ENCODE measurements at places on chromosomes 12 and 14. TPM values are rescaled to one million over a fixed set of nuclear protein-coding genes. Genes with fewer than 3 reads are reported as not detected.

DNA sequence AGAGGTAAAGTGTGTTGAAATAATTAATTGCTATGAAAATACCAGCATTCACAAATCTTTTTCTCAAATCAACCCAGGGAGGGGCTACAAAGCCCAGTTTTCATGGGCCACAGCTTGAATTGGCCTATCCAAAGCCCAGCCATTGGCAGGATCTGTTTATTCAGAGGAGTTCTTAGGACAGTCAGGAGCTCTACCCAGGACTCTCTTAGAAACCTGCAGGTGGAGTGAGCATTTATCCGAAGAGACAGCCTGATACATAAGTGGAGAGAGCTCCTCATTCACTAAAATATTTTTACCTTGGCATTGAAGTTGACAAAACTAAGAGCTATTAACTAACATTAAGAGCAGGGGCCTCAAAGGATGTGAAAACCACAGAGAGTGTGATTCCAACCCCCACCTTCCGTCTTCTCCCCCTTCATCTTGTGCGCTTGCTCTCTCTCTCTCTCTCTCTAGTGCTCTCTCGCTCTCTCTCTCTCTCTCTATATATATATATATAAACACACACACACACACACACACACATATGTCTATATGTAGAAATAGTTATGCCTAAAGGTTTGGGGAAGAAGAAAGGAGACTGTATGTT lies 315.5 kb downstream of the SNAPC1 start:
- no peak for DNase-seq

- no peak for DNase-seq
Measured at GRCh38 chr14:103667671-103668070, 38.7 kb downstream of the KLC1 start.

DNA sequence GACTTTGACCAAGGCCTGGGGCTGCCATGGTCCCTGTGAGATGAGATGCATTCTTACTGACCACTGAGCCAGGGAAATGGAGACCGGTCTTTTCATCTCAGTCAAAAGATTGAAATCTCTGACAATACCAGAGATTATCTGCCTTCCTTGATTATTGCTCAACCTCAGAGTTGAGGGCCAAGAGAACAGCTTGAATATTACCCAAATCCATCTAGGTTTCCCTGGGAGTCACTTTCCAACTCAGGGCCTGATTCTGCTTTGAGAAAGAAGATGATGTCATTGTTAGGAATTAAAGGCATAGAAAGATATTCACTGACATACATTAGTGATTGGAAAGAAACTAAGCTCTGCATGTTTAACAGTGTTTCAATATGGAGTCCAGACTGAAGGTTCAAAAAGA lies 515.9 kb upstream of the TBX3 start:
- no peak for DNase-seq

DNA sequence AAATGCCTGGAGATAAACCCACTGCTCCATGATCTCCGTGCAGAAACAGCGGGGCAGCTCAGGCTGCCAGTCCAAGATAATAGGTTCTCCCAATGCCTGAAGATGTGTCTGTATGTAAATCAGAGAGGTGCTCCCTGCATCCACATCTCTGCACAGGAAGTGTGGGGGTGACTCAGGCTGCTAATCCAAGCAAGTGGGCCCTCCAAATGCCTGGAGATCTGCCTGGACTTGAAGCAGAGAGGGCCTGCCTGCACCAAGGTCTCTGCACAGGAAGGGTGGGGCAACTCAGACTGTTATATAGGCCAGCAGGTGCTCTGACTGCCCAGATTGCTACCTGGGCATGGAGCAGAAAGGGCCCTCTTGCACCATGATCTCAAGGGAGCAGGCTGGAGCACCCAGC lies 504.7 kb downstream of the LRFN5 start:
- no peak for DNase-seq

DNA sequence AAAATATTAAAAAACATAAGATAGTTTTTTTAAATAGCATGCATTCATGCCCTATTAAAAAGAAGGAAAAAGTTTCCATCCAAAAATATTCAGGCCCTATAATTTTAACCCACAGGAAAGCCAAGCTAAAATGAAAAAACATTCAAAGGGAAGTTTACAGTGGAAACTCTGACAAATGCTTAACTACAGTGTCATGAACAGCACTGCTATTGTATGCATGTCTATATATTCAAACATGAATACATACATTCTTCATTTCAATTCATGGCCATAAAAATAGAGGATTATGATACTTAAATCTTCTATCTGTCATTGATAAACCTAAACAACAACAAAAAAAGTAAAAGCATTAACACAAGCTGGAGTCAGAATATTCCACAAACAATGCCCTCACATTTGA lies 67.4 kb downstream of the PPP2R5E start:
- DNase-seq, result no peak

- no peak for DNase-seq
Measured at GRCh38 chr14:88933191-88933590, 108.7 kb downstream of the TTC8 start.

DNA sequence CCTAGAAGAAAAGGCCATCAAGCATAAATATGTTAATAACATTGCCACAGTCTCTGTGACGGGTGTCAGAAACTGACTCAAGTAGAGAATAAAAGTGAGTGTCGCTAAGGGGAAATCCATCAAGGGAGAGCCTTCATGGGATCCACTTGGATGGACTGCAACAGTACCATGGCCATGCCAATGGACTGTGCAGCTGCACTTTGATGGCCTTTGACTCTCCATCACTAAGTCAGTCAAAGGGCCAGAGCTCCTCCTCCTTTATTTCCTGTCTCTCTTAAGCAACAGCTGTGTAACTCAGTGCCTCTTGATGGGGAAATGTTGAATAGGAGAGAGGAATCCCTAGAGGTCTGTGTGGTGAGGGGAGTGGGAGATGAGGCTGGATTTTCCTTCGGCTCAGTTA lies 335.2 kb downstream of the BMP4 start:
- DNase-seq, result no peak

DNA sequence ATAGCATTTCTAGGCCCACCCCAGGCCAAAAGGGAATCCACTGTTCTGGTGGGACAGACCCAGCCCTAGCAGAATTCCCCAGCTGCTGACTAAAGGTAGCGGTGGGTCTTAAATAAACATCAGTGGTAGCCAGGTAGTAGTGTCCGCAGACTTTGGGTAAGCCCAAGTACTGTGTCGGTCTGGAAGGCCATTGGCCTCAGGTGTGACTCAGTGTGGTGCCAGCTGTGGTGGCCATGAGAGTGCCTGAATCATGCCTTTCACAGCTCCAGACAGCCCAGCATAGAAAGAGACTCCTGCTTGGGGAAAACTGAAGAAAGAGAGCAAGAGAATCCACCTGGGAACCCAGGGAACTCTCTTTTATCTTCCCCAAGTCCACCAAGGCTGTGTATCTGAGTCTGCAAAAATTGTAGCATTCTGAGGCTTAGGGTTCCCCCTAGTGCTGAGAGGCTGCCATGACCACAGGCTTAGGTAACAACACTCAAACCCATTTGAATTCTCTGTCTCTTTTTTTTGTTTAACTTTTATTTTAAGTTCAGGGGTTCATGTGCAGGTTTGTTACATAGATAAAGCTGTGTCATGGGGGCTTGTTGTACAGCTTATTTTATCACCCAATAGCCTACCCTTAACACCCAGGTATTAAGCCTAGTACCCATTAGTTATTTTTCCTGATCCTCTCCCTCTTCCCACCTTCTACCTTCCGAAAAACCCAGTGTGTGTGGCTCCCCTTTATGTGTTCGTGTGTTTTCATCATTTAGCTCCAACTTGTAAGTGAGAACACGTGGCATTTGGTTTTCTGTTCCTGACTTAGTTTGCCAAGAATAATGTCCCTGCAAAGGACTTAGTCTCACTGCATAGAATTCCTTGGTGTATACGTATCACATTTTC lies 16.7 kb upstream of the CD163L1 start:
- no peak for DNase-seq

DNA sequence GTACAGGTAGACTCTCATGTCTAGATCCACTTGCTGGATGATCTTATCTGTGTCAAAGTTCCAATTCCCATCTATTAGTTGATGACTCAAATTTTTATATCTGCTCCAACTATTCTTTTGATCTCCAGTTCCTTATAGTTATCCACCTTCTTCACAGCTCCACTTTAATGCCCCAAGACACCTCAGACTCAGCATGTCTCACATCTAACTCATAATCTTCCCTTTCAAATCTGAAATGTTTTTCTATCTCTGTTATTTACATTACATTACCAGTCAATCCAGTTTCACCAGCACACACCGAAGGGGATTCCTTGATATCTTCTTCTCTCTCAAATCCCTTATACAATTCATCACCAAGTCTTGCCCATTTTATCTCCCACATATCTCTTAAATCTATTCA lies 3.7 kb upstream of the METAP2 start:
- DNase-seq, result no peak

GRCh38 chr14:69553252-69553651 lies 21.4 kb downstream of the CCDC177 start:
- DNase-seq, result no peak

DNA sequence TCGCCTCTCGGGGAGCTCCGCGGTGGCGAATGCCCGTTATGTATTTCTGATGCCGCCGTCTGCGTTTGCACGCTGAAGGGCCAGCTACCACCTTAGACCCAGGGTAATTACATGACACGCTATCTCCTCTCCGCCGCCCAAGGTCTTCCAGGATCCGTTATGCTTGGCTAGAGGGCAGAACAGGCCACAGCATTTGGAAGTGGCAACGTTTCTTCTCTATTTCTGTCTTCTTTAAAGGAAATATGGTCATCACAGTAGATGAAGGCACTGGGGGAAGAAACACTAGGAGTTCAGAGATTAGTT lies 861 bp upstream of the MDGA2 start:
- DNase-seq, result no peak

DNA sequence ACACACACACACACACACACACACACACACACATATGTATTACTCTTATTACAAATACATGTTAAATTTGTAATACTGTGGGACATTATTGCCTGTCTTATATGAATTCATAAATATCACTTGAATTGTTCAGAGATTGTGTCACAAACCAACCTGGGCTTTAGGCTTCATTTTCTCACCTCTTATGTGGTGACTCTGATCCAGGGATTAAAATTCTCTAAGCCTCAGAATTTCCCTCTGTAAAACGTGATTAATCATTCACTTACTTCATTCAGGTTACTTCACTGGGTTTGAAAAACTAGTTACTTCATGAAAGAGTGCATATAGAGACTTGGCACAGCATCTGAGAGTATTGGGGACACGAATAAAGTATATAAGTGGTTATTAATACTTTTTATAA lies 240.3 kb upstream of the PDZRN4 start:
- DNase-seq, result no peak

DNA sequence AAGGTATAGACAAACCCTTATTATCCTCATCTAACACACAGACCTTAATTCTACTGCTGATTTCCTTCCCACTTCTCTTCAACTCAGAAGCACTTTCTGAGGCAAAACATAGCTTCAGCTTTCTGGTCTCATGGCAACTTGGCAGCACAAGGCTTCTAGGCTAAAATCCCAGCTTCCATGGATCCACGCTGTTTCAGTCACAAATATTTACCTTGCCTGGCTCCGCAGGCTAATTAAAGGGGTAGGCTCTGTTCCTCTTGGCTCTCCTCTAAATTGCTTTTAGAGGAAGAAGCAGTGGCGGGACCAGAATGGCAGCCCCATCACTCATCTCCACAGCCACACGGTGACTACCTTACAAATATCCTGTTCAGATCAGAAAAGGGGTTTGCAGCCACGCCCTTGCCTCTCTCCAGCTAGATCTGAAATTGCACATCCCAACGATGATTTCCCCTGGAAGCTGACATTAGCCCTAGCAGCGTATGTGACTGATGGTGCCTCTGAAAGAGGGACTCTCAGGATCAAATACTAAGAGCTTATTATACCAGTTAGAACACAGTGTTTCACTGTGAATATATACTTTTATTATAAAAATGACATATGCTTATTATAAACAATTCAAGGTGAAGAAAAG lies 221.5 kb upstream of the NUDT4 start:
- no peak for DNase-seq

GRCh38 chr14:31162910-31163649 lies 44.5 kb downstream of the HECTD1 start:
- no peak for DNase-seq

GRCh38 chr12:4566474-4566873 lies 4.5 kb downstream of the DYRK4 start:
- DNase-seq, result no peak

DNA sequence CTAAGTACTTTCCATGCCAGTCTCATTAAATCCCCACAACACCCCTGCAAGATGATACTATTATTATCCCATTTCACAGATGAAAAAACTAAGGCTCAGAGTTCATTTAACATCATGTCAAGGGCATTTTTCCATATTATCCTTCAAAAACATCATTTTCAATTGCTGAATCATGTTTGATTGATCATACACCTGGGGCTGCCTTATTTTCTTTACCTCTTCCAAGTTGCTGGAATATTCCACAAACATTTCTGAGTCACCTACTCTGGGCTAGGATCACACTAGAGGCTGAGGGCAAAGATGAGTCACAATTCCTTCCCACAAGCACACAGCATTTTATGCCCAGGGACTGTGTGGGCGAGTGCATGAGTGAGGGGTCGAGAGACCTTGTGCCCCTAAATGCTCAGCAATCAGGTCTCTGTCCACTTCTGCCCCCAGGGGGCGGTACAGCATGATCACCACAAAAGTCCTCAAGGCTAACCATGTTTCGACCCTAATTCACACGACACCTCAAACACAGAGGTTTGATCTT lies 14.1 kb upstream of the TMEM119 start:
- no peak for DNase-seq

- no peak for DNase-seq
Measured at GRCh38 chr12:12221560-12221959, 45.3 kb downstream of the LRP6 start.

DNA sequence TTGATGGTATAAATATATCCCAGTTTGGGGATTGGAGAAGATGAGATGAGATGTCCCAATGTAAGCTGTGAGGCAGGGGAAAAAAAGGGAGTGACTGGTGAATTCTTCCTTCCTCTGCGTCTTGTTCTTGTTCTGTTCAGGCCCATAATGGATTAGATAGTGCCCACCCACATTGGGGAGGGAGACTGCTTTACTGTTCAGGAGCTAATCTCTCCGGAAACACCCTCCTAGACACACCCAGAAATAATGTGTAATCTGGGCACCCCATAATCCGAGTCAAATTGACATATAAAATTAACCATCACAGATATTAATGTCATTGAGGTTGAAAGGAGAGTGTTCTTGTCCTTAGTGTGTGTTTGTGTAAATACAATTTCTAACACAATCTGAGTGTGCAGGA lies 29.3 kb downstream of the ETV6 start:
- DNase-seq, result no peak

DNA sequence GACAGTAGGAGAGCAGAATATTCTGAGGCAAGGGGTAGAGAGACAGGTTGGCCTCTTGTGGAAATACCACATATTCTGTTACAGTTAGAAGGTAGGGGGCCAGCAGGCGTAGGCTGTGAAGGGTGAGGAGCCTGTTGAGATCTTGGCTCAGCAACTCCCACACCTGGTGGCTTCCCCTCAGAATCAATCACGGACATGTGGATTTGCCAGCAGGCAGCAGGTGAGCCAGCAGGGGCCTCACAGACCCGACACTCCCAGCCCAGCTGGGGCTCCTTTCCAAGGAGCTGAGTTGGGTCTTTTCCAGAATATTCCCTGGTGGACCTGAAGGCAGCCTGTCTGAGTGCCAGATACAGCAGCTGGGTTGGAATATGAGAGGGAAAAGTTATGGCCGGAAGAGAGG lies 150.0 kb upstream of the CRY1 start:
- no peak for DNase-seq

GRCh38 chr12:6662602-6662905 lies 365 bp downstream of the ING4 start:
- no peak for DNase-seq

Gene NXPH4
- total RNA-seq, result 0.56 TPM

Gene IL26
- total RNA-seq, result not detected

Gene TTC6
- total RNA-seq, result not detected

Gene TSPAN11
- total RNA-seq, result 1.4 TPM

Gene KIF26A
- total RNA-seq, result 2.4 TPM

Gene SOAT2
- total RNA-seq, result not detected

Gene LGR5
- not detected for total RNA-seq

Gene ZDHHC22
- not detected for total RNA-seq
